ENCODE measurements at places on chromosomes 7 and 10.

DNA sequence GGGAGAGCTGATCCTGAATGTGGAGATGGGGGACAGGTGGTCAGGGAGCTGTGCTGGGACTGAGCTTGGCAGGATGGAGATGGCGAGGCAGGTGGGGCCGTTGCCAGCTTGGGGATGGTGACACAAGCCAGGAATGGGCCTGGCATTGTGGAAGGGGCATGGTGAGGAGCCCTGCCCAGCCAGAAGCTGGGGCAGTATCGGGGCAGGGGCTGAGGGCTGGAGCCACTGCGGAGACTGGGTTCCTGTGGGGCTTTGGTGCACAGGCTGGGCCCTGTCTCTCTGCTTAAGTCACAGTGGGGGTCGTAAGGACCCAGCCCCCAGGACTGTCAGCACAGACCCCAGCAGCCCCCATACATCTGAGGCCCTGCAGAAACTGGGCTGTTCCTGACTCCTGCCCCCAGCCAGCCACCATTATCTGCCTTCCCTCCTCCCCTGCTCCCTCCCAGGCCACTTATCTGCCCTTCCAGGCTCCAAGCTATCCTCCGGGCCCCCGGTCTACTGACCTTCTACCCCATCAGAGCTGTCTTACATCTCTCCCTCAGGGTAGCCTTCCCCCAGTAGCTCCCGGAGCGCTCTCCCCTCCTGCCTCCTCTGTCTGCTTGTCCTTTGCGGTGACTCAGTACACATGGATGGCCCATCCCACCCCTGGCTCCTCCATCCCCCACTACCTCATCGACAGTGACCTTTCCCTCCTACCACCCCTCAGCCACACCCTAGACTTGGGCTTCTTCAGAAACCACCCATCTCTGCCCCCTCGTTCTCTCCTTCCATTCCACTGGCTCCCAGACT lies 44.2 kb downstream of the PPIF start:
- no peak for DNase-seq

GRCh38 chr10:29191674-29192073 lies 97.2 kb upstream of the LYZL1 start:
- DNase-seq, result no peak

- no peak for DNase-seq
Measured at GRCh38 chr10:80493522-80494051, 39.5 kb downstream of the TSPAN14 start.

GRCh38 chr7:45687185-45687560 lies 113.0 kb downstream of the ADCY1 start:
- DNase-seq, result no peak

- DNase-seq, result no peak
Measured at GRCh38 chr10:97019213-97019844, 166.4 kb downstream of the SLIT1 start.

DNA sequence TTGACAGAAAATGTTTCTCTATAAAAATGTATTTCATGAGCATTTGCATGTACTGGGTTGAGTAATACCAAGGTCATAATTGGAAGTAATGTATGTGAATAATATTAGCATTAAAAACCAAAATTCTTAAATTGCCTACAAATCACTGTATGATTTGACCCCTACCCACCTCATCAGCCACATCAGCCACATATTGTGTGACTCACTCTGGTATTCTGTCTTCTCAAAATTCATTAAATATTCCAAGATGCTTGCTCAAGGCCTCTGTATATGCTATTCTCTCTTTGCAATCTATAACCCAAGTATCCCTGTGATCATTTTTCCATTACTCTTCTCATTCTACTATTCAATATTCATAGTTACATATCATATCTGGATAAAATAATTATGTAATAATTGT lies 21.4 kb downstream of the POT1 start:
- no peak for DNase-seq

DNA sequence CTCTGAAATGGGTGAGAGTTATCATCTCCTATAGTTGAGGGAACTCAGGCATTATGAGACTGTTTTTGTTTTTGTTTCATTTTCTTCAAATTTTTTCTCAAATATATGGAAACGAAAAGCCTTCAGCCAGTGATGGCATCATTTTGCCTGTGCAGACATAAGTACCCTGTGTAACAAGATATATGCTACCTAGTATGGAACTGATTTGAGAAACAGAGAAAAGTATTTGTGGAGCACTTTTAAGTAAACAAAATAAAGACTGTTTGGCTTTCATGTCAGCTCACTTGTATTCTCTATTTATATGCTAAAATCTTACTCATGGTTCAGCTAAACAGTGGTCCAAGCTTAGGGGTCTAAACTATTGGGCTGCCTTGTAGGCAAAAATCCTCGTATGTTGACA lies 150.6 kb downstream of the WNT2 start:
- DNase-seq, result no peak

DNA sequence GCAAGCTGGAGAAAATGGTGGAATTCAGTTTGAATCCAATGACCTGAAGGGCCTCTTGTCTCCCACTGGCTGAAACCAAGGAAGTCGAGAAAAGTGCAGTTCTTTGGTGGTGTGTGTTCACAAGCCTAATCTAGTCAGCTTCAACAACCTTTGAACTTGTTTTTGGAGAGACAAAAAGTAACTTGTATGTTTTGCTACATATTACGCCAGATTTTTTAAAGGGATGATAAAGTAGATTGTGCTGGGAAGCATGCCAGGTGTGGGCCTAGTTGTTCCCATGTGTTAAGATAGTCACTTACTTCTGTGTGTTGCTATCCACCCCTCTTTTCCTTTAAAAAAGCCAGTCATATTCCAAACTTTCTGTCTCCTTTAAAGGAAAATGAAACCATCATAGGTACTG lies 79.7 kb upstream of the FAM3C start:
- DNase-seq, result no peak

GRCh38 chr10:44284198-44285084 lies 100.5 kb downstream of the CXCL12 start:
- DNase-seq, result no peak

DNA sequence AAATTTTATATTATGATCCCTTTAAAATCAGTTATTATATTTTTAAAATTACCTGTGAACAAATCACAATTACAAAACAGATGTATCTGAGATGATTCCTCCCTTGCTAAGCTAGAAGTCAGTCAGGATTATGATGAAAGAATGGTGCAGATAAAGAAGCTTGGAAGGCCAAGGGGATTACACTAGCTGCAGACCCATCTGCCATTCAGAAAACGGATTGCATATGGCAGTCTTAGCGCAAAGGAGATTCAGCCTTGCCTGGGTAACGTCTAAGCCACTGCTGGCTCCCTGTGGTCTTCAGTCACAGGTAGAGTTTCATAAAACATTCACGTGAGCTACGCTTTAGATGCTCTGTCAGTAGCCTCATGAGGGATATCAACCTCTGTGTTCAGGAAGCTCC lies 222.2 kb downstream of the POU6F2 start:
- DNase-seq, result peak; percentile 79

DNA sequence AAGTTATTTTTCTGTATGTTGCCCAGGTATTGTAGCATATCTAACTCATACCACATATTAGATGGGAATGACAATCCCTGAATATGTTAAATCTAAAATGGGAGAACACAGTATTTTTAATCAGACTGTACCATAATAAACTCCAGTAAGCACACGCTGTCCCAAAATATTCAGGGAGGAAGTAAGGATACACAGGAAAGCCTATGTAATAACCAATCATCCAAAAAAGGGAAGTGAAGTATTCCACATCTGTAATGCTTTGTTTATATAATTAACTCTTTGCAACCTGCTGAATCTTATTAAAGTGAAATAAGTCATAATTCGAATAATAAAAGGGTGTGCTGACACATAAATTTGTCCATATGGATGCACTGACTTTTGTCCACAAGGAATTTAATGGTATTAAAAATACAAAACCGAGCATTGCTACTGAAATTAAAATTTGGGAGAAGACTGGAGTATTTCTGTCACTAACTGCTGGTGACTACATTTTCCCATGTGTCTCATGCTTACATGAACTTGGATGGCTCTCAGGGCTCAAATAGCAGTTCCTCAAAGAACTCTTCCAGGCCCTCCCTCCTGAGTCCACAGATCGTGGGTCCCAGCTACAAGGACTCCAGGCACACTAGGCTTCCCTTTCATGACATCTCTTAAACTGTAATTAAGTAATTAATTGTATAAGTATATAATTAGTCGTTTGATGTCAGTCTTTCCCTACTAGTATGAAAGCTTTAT lies 120.6 kb downstream of the NEBL start:
- no peak for DNase-seq

- no peak for DNase-seq
Measured at GRCh38 chr7:9874182-9874581, 1099.5 kb upstream of the PHF14 start.

DNA sequence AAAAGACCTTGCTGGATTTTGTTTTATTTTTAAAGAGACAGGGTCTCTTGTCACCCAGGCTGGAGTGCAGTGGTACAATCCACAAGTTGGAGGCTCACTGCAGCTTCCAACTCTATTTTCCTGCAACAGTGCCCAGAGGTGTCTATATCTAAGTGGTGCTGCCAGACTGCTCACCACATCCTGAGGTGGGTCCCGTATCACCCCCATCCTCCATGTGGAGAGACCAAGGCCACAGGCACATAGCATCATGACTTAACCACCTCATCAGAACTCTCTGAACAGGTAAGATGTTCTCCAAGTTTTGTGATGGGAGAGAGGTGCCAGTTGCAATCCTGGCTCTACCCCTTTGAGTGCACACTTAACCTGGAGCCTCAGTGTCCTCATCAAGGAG lies 98.2 kb downstream of the RNF216 start:
- DNase-seq, result no peak

DNA sequence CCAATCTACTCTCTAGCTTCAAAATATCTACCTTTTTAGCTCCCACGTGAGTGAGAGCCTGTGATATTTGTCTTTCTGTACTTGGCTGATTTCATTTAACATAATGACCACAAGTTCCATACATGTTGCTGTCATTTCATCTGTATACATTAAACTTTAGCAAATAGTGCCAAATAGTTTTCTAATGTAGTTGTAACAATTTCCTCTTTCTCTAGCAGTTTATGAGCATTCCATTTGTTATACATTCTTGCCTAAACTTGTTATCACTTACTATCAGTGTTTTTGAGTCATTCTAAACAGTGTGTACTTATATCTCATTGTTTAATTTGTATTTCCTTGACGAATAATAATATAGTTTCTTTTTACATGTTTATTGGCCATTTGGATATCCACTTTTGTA lies 77.2 kb downstream of the NEUROD6 start:
- no peak for DNase-seq

- no peak for DNase-seq
Measured at GRCh38 chr10:113552014-113552413, 839 bp upstream of the HABP2 start.

- DNase-seq, result no peak
Measured at GRCh38 chr7:30159163-30159562, 24.4 kb downstream of the MTURN start.

GRCh38 chr7:71735961-71736556 lies 604.1 kb downstream of the GALNT17 start:
- peak; percentile 43 for DNase-seq

GRCh38 chr10:72935361-72935760 lies 19.2 kb downstream of the PLA2G12B start:
- DNase-seq, result no peak

DNA sequence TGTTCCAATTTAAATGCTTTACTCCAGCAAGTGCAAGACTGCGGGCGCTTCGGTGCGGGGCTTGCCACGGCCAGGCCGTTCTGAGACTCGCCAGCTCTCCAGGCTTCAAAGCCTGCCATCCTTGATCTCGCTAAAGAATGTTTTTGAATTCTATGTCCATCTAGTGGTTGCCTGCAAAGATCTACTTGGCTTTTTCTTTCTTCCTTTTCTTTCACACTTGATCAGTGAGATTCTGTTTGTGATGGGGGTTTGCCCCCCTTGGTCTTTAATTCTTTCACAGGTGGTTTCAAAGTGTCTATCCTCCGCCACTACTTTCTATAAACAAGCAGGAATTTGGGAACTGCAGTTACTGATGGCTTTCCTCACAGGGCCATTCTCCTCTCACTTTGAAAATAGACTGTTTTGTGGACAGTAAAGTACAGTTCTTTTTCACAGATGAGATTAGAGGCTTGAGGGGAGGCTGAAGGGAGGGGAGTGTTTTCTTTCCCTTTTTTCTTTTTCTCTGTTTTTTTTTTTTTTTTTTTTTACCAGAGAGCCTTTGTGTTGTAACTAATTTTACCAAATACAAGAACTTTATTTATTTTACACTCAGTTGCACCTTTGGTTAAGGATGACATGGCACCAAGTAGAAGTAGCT lies 15.2 kb upstream of the FBXW4 start:
- DNase-seq, result no peak

DNA sequence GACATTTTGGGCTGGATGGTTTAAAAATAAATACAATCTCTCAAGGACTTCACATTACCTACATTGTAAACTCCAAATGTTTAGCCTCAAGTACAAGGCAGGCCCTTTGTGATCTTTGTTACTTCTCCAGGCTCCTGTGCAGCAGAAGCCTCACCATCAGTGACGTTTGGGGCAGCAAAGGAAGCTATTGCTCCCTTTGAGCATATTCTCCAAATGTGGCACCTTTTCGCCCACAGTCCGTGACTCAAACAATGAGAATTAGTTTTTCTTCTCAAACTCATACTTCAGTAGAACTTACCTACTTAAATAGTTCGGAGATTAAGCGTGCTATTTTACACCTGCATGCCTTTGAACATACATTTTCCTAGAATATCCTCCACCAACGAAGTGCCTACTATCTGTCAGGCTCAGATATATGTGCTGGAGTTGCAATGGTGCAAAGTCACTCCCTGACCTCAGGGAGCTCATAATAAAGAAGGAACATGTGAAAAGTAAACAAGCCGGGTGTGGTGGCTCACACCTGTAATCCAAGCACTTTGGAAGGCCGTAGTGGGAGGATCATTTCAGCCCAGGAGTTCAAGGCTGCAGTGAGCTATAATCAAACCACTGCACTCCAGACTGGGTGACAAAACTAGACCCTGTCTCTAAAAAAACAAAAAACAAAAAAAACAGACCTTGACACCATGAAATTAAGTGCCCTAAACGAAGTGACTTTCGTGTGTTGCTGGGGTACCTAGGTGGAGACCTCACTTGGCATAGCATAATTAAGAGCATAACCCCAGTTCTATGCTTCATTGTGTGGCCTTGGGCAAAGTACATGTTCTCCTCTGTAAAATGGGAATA lies 1.2 kb upstream of the ABCF2 start:
- no peak for DNase-seq

GRCh38 chr10:87670586-87670985 lies 10.9 kb downstream of the PAPSS2 start:
- no peak for DNase-seq

- no peak for DNase-seq
Measured at GRCh38 chr10:78663721-78664120, 405.0 kb upstream of the ZMIZ1 start.
